ENCODE measurements at places on chromosomes 1 and 21. TPM values are rescaled to one million over a fixed set of nuclear protein-coding genes. Genes with fewer than 3 reads are reported as not detected.

- DNase-seq, result no peak
Measured at GRCh38 chr1:61337037-61337436, 254.7 kb downstream of the NFIA start.

GRCh38 chr1:44072204-44072603 lies 40.9 kb upstream of the SLC6A9 start:
- DNase-seq, result no peak

GRCh38 chr1:236677641-236678235 lies 8.6 kb upstream of the ACTN2 start:
- DNase-seq, result no peak

- DNase-seq, result no peak
Measured at GRCh38 chr1:43444836-43445235, 8.9 kb downstream of the HYI start.

DNA sequence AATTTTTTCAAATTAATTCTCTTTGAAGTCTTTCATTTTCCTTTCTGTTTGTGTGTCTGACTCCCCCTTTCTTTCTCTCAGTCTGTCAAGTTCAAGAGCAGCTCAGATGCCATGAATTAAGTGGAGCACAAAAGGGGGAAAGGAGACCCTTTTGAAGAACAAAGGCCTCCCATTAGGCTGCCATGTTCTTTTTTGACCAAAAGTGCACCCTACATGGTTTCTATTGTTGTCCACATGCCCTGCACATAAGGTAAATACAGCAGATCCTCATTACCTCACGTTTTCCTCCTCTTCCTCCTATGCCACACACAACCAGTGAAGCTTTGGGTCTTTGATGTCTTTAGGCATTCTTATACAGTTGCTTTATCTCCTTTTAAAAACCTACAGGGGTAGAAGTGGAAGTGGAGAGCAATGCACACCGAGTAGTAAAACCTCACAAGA lies 47.7 kb downstream of the POU2F1 start:
- DNase-seq, result no peak

- DNase-seq, result peak; percentile 57
Measured at GRCh38 chr1:165403835-165404482, 41.0 kb downstream of the RXRG start.

GRCh38 chr1:186299570-186299969 lies 75.5 kb downstream of the TPR start:
- no peak for DNase-seq

DNA sequence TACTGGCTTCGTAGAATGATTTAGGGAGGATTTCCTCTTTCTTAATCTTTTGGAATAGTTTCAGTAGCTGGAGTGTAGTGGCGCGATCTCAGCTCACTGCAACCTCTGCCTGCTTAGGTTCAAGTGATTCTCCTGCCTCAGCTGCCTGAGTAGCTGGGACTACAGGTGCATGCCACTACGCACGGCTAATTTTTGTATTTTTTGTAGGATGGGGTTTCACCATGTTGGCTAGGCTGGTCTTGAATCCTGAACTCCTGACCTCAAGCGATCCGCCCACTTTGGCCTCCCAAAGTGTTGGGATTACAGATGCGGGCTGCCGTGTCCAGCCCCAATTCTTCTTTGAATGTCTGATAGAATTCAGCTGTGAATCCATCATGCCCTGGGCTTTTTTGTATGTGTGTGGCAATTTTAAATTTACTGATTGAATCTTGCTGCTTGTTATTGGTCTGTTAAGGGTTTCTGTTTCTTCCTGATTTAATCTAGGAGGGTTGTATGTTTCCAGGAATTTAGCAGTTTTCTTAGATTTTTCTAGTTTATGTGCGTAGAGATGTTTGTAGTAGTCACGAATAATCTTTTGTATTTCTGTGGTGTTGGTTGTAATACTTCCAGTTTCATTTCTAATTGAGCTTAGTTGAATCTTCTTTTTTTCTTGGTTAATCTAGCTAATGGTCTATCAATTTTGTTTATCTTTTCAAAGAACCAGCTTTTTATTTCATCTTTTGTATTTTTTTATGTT lies 15.3 kb downstream of the MAN1C1 start:
- no peak for DNase-seq

- no peak for DNase-seq
Measured at GRCh38 chr1:55636696-55637095, 421.5 kb upstream of the USP24 start.

- DNase-seq, result no peak
Measured at GRCh38 chr1:17184822-17185484, 20.0 kb upstream of the PADI1 start.

DNA sequence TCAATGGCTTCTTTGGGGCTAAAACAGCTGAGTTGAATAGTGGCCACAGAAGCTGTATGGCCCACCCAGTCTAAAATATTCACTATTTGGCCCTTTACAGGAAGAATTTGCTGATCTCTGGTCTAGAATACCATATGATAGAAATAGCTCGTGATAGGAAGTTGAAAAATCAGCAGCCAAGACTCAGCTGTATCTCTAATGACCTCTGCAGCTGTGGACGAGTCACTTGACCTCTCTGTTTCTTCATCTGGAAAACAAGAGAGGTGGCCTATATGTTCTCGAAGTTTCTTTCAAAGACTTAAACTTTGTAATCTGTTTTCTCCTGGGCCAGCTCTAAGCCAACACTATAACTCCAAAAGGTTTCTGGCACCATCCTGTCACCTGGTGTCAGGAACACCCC lies 129.2 kb downstream of the ZBTB18 start:
- no peak for DNase-seq

DNA sequence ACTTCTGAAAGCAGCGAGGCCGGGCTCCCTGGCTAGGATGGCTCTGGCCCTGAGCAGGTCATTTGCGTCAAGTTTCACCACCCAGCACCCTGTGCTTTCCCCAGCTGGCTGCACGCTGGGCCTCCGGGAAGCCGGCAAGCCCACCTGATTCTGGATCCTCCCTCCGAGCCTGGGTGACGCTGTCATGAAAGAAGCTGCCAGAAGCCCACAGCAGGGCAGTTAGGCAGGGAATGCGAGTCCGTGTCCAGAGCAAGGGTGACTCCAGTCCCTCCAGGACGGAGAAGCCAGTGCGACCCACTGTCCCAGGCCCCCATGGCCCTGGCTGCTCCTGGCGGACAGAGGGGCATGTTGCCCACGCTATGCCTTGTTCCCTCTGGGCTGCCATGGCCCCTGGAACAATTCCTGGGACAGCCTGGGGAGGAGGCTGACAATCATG lies 44.4 kb upstream of the PCBP3 start:
- DNase-seq, result no peak

- peak; percentile 91 for DNase-seq
Measured at GRCh38 chr1:59057211-59057694, 239.6 kb upstream of the FGGY start.

DNA sequence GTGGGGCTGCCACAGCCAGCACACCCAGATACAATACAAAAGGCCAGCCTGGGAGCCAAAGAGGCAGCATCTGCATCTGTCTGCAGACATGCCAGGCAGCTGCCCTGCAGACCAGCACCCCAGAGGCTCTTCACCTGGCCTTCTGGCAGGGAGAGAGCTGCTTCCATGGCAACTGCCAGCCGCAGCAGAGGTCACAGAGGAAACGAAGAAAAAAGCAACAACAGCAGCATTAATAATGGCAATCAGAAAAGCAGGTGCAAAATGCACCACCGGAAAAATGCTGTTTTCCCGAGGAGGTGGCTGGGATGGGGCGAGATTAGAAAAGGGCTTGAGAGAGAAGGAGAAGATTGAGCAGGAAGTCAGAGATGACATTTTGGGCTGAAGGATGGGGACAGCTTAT lies 309.5 kb downstream of the PCP4 start:
- DNase-seq, result no peak

DNA sequence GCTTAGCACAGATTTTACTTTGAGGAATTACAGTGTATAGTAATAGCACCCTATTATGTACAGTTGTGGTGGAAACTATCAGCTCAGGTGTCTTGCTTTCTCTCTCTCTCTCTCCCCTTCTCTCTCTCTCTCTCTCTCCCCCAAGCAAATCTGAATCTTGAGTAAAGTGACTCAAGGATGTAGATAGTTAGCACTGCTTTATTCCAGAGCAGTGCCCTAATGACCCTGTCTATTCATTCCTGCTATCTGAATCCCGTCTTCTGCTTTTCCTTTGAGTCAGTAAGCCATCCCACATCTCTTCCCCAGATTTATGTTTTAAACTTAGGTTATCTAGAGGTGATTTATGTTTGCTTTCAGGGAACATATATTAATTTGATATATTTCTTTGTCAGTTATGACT lies 5.2 kb upstream of the HPCAL4 start:
- no peak for DNase-seq

DNA sequence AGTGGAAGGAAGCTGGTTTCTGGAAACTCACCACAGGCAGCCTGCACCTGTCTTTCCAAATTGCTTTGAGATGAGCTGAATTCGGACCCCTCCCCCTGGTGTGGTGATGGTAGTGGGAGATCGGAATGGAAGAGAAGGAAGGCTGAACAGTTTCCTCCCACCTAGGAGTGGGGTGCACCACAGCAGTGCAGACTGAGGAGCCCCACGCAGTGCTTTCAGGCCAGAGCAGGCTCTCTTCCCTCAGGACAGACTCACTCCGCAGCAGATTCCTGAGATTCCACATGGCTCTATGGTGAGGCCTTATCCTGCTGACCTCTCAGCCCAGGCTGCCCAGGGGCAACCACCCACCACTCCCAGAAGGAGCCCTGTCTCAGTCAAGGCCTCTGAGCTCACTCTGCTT lies 80.9 kb downstream of the ATP1A1 start:
- no peak for DNase-seq

- DNase-seq, result no peak
Measured at GRCh38 chr1:152878042-152878441, at the start of gene SMCP. Gene SMCP (plus strand): TSS chr1:152878322. CDS start chr1:152884423, 6,101 bp downstream.

GRCh38 chr21:35405981-35406380 lies 356.9 kb upstream of the RUNX1 start:
- no peak for DNase-seq

DNA sequence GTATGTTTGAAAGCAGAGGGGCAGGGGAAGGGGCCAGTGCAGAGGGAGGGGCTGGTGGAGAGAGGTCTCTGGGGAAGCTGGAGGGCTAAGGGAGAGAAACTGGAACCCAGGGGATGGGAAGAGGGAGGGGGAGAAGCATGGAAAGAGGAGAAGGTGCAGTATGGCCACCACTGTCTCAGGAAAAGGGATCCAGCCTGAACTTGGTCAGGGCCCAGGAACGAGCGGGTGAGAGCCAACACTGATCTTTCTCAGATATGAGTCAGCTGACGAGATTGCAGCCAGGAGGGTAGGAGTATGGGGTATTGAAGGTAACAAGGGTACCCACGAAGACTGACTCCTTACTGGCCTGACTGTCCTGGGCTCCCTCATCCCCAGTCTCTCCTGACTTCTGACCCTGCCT lies 18.0 kb downstream of the TIE1 start:
- no peak for DNase-seq

- DNase-seq, result peak; percentile 33
Measured at GRCh38 chr1:164682570-164682969, 123.6 kb downstream of the PBX1 start.

DNA sequence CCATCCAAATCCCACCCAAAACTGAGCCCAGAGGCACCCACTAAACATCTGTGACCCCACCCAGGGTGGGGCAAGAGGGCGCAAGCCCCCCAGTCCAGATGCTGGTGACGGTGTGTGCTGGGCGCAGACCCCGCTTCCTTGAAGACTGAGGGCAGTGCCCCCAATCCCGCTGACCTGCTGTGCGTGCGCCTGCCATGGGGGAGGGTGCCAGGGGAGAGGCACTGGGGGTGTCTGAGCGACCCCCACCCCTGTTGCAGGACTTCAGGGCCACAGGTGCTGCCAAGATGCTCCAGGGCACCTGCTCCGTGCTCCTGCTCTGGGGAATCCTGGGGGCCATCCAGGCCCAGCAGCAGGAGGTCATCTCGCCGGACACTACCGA lies 13.3 kb downstream of the COL6A2 start:
- no peak for DNase-seq

GRCh38 chr1:177441281-177441680 lies 270.5 kb downstream of the BRINP2 start:
- DNase-seq, result no peak

DNA sequence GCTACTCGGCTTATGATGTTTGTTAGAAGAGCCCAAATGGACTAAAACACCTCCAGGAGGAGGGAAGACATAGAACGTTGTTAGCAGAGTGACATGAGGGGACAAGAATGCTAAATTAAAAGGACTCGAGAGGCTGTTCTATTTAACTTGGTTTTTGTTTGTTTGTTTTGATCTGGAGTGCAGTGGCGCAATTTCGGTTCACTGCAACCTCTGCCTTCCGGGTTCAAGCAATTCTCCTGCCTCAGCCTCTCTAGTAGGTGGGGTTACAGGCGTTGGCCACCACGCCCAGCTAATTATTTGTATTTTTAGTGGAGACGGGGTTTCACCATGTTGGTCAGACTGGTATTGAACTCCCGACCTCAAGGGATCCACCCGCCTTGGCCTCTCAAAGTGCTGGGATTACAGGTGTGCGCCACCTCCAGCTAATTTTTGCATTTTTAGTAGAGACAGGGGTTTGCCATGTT lies 5.1 kb upstream of the HNRNPU start:
- no peak for DNase-seq

DNA sequence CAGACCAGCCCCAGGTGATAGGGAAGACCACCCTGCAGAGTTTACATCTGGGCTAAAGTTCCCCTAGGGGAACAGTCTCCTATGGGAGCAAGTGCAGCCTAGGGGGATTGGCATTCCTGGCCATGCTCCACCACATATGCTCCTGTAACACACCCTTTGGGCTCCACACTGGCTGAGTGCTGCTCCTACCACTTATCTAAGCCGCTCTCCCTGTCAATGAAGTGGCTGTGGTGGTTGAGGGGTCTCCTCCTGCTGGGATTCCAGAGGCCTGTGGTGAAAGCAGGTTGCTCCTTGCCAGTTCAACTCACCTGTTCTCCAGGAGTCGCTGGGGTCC lies 51.1 kb downstream of the COL24A1 start:
- no peak for DNase-seq

RGS7 gene
- not detected for polyA plus RNA-seq

PRAMEF1 gene
- polyA plus RNA-seq, result not detected

NUP133 gene
- polyA plus RNA-seq, result 18.8 TPM

AQP10 gene
- 3.0 TPM for polyA plus RNA-seq

DDR2 gene
- polyA plus RNA-seq, result 21.6 TPM

FAM163A gene
- 2.2 TPM for polyA plus RNA-seq

CELA2B gene
- polyA plus RNA-seq, result not detected

IFI16 gene
- polyA plus RNA-seq, result 35.6 TPM

PIK3CD gene
- polyA plus RNA-seq, result 1.2 TPM

INAVA gene
- 79.7 TPM for polyA plus RNA-seq

CELA3A gene
- not detected for polyA plus RNA-seq
